ENCODE measurements at places on chromosomes 4 and X.

GRCh38 chr4:109959195-109959594, 46.5 kb downstream of the EGF start:
- no peak for DNase-seq

GRCh38 chr4:39591290-39591689, 47.4 kb downstream of the SMIM14 start:
- DNase-seq: no peak

- no peak for DNase-seq
These were observed 68.4 kb upstream of the PDE5A start for GRCh38 chr4:119696963-119697362.

DNA sequence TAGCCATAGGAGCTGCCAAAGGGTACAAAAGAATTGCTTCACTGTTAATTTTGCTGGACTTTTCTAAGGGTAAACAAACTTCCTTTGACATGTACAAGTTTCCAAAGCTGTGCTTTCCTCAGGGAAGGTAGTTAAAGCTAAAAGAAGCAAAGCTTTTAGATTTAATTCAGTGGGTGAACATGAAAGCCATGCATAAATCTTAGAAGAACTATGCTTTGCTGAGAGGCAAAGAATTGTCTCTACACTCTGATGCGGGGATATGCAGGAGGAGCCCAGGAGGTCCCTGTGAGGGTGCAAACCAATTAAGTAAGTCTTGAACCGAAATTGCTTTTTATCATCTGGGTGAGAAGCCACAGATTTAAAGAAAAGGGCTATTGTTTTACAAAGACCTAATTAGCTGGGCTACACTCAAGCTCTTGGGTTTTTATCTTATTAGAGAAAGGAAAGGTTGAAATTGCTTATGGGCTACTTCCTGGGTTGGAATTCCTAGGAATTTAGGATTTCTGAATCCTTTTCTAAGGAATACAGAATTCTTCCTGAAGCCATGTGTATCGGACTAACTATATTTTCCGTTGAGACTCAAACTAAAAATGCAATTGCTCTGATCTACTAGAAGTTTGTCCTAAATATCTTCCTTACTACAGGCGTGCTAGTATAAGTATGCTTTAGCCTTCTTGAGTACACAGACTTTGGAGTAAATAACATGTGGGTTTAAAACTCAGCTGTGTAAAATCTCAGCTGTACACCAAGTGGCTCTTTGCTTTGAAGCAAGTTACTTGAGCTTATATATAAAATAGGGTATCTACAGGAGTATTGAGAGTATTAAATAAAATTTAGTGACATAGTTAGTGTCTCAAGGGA, 188.4 kb upstream of the ANK2 start:
- no peak for DNase-seq

GRCh38 chr4:159146488-159146887, 43.6 kb downstream of the RAPGEF2 start:
- no peak for DNase-seq

DNA sequence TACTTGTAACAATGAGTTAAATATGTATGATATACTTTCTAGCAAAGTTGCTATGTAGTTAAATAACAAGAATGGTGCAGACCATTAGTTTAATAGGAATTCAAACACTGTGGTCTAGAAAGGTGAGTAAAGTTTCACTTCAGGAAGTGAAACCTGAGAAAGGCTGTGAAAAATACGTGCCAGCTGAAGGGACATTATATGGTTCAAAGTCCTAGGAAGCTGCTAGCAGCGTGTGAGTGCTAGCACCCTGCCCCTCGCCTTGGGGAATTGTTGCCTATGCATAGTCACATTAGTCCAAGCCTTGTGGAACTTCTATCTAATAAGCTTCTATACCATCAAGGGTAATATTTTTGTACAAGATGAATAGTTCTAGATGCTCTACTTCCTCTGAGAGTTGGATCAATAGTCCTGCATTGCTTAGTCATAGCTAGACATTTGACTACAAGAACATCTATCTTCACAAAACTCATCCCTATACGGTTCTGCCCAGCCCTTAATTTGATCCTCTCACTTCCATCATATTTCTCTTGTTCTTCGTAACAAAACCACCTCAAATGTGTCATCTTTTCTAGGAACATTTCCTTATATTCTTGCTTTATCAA, 45.8 kb upstream of the ARSJ start:
- DNase-seq: no peak

- no peak for DNase-seq
These were observed 151.3 kb downstream of the RTL9 start for GRCh38 chrX:110509755-110510532.

DNA sequence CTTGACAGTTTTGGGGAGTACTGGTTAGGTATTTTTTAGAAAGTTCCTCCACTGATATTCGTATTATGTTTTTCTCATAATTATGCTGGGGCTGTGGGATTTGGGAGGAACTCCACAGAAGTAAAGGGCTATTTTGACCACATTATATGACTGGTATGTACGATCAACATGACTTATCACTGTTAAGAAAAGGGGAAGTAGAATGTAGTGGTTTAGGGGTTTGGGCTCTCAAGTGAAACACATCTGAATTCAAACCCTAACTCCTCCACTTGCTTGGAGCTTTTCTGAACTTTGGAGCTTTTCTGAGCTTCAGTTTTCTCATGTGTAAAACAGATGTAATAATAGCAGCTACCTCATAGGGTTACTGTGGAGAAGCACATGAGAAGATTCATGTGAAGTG, 96.4 kb upstream of the C1GALT1C1 start:
- DNase-seq: no peak

GRCh38 chr4:53914313-53915016, 149.9 kb downstream of the CHIC2 start:
- no peak for DNase-seq

DNA sequence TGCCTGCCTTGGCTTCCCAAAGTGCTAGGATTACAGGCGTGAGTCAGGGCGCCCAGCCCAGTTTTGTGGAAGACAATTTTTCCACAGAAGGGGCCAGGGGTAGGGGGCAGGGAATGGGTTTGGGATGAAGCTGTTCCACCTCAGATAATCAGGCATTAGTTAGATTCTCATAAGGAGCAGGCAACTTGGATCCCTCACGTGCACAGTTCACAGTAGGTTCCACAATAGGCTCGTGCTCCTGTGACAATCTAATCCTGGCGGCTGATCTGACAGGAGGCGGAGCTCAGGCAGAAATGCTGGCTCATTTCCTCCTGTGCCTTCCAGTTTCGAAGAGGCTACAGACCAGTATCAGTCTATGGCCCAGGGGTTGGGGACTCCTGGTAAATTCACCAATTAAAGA, 491.6 kb upstream of the AADAT start:
- DNase-seq: no peak

DNA sequence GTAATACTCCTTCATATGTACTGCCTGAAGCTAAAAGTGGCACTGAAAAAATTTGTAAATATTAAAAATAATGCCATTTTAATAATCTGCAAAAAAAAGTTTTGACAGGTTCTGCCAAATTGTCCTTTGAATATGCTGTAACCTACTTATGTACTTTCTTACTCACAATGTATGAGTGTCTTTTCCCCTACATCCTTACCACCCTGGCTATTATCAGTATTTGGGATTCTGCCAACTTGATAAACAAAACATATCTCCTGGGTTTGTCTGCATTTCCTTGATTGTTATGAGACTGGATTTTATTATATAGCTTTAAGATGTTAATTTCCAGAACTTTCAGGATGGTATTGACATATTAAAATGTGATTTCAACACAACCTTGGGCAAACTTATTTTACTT, 187.9 kb downstream of the CHM start:
- DNase-seq: no peak

DNA sequence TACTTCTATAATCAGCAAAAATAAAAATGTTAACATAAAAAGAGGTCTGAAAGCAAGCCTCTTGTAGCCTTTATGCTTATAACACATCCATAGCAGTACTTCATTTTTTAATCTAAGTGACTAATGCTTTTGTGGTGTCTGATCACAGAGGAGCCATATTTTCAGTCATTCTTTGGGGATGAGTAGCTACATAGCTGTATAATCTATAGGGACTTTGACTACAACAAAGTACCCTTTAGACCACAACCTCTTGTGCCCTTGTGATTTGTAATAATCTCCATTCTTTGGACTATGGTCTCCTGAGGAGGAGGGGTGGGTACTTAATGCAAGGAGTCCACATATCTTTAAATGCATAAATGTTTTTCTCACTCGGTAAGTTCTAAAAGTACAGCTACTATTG, 9.6 kb downstream of the DRP2 start:
- no peak for DNase-seq

Data from pancreas (tissue), 10 donors.